ENCODE measurements at places on chromosomes 2 and 18. TPM values are rescaled to one million over a fixed set of nuclear protein-coding genes. Genes with fewer than 3 reads are reported as not detected.

DNA sequence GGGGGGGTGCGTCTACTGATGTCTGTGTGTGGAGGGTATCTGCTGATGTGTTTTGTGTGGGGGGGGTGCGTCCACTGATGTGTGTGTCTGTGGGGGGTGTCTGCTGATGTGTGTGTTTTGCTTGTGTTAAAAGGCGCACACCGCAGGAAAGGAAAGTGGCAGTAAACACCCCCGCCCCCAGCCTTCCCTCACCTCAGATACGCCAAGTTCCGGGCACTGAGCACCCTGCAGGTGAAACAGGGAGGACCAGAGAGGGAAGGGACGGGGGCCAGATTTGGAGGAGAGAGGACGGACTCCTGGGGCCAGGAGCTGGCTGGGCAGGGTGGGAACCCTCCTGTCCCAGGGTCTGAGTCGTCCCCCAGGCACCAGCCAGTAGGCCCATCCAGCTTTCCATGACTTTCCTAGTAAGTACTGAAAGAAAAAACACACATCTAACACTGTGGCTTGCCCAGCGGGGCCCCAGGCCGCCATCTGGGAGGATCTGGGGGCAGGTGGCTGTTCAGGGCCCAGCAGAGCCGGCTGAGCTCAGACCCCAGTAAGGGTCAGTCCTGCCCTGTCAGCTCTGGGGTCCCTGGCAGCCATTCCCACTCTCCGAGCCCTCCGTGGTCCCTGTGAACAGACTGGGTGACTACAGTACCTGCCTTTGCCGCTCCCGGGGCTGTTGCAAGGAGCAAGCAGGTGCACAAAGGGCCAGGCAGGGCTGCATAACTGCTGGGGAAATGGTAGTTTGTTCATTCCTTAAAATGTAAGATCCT, 126.9 kb downstream of the NFATC1 start:
- DNase-seq: peak; percentile 72

DNA sequence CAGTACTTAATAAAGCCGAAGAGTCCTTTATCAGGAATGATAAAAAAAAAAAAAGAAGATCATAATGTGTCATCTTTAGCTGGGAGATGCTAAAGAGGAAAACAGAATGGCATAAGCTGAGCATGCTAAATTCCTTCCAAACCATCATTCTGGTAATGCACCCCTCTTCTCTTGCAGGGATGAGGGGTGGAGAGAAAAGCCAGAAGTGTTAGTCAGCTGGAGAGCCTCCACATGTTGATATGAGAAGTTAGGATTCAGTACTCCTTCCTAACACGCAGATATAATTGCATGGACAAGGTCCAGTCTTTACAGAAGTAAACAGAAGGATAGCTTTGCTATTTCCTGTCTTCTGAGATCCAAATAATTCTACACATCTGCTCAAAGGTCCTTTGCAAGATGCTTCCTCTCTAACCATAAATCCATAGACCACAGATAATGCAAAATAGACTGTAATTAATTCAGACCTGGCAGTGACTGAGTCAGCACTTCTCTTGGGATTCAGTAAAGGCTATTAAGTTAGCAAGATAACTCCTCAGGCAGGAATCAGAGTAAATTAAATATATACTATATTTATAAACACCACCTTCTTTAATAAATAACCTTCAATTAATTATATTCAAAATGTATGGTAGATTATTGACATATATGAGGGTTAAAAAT, 930.0 kb upstream of the KLHL29 start:
- no peak for DNase-seq

DNA sequence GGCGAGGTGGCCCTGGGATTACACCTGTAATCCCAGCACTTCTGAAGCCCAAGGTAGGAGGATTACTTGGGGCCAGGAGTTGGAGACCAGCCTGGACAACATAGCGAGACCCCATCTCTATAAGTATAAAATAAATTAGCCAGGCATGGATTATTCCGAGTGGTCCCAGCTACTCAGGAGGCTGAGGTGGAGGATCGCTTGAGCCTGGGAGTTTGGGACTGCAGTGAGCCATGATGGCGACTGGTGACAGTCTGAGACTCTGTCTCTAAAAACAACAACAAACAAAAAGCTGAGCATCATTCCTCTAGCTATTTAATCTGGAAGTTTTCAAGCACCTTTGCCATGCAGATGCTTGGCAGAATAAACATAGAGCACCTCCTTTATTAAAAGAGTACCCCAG, 21.8 kb upstream of the FAHD2A start:
- DNase-seq: peak; percentile 29

DNA sequence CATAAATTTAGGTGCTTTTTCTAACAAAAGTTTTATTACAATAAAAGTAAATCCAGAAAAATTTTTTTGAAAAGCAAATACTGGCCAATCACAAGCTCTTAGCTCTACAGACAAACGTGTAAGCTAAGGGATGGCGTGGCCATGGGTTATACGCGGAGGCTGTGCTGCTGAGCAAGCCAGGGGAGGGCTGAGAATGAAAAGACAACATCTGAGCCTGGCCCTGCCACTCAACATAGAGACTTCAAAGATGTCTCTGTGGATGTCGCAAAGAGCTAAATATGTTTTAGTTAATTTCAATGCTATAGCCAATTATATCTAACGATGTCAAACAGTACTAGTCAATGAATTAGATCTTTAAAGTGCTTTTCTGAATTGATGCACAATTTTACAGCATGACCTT, 33.3 kb upstream of the NT5DC4 start:
- DNase-seq: no peak

The CCT4 gene
- 86.9 TPM for total RNA-seq

The FEV gene
- not detected for total RNA-seq

The AQP12B gene
- total RNA-seq: not detected
